Mesothelial cell of epicardium (in vitro differentiated cells): ENCODE measurements at places on chromosomes 1 and 21.

- no peak for DNase-seq
These were observed 256.0 kb upstream of the LYPLAL1 start for GRCh38 chr1:218917656-218918055.

GRCh38 chr1:186722711-186723309 lies 42.6 kb upstream of the PTGS2 start:
- no peak for DNase-seq

GRCh38 chr21:45763074-45763473 lies 119.5 kb downstream of the PCBP3 start:
- no peak for DNase-seq

DNA sequence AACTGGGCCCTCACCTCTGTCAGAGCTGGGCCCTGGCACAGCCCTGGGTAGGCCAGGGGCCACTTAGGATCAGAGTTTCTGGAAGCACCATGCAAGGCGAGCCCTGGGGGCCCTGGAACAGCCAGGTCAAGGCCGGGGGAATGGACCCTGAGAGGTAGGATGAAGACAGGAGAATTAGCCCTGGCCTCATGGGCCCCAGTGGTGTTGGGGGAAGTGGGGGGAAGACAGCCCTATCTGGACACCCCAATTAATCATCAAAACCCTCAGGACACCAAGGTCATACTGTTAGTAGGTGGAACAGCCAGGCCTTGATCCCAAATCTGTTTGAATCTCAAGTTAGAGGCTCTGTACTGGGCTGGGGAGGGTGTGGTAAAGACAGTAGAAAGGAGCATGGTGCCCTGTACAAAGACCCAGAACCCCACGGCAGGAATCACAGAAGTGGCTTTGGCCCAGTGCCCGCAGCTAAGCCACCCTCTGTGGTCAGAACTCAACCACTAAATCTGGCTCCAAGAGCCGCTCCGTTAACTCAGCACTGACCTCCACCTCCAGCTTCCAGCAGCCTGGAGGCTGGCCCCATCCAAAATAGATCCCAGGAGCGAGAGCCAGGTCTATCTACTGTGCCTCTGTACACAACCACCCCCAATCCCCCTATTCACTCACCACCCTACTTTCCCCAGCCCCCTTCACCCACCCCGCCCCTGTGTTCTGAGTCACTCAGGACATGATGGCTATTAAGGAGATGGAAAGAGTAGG lies 14.0 kb upstream of the TRIM63 start:
- DNase-seq, result no peak

DNA sequence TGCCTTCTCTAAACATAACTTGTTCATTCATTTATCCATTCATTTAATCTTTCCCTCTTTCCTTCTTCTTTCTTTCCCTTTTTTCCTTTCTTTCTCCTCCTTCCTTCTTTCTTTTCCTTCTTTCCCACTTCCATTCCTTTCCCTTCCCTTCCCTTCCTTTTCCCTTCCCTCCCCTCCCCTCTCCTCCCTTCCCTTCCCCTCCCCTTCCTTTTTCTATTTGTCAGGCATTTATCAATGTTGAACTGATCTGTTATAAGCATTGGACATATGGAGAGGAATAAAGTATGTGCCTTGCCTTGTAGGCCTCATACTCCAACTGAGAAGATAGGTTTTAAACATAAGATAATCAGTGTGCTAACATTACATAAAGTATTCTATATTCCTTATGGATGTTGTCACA lies 23.7 kb upstream of the ATP6V1G3 start:
- no peak for DNase-seq

DNA sequence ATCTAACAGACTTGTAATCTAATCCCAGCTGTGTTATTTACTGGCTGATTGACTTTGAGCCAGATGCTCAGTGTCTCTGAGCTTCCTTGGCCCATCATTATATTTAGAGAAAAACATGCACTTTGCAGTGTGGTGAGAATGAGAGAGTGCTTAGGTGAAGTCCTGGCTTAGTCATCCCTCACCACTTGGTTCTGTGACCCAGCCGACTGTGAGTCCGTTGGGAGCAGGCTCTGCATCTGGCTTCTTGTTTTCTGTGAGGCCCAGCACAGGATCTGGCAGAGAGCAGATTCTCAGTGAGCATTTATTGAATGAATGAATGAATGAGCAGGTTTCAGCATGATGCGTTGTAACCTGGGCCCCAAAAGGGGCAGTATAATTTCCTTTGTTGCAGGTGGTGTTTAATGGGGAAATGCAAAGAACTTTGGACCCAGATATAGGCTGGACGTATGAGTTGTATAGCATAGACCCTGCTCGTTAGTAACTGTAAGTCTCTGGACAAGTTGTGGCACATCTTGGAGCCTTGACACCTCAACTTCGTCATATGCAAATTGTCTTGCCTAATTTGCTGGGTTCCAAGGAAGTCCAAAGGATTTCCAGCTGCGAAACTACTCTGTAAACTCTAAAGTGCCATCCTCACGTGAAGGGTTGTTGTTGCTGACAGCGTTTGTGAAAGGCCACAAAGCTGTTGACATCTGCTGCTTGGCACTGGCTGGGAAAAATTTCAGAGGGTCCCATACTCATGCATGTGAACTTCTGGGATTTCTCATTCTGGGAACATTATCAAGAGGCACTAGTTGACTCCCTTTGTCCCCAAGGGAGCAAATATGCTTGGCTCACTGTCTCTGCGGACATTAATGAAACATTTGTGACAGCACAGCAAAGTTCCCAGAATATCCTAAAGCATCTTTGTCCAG lies 138.8 kb upstream of the USP24 start:
- no peak for DNase-seq

DNA sequence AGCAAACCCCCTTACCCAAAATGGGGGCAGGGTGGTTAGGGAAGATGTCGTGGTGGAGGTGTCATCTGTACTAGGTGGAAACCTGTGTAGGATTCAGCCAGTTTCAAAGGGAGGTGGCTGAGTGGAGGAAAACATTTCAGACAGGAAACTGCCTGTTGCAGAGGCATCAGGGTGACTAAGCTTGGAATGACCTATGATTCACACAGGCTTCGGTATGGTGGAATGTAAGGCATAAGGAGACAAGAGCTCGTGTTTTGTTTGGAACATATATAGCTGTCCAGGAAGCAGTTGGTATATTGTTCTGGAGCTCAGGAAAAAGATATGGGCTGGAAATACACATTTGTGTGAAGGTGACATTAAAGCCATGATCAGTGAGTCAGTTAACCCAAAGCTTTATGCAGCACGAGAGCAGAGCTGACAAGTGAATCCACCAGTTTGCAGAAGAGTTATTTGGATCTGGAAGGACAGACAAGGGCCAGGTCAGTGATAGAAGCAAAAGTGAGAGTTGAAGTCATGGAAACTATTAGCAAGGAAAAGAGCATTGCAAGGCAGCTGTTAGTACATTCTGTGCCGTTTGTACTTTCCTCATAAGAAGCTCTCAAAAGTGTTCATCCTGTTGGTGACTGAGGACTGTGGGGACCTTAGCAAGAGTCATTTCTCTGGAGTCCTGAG lies 12.2 kb downstream of the UTP25 start:
- DNase-seq, result no peak

DNA sequence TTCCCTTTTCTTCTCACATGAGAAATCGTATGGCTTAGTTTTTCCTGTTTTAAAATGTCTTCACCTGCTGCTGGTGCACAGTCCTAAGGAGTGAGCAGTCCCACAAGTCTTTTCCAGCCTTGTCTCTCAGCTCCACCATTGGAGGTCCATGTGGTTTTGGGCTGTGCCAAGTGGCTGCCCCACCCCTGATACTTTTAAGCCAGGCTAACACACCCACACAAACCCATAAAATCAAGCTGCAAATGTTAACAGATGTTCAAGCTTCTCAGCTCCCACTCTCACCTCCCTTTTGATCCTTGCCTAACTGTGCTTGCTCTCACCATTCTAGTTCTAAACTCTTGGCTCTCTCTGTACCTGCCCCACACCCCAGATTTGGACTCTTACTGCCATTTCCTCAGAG lies 74.5 kb upstream of the COL24A1 start:
- DNase-seq, result no peak

- no peak for DNase-seq
These were observed 7.7 kb downstream of the IFI6 start for GRCh38 chr1:27664291-27664690.

- no peak for DNase-seq
These were observed 284.2 kb upstream of the LRRC7 start for GRCh38 chr1:69283516-69283915.

DNA sequence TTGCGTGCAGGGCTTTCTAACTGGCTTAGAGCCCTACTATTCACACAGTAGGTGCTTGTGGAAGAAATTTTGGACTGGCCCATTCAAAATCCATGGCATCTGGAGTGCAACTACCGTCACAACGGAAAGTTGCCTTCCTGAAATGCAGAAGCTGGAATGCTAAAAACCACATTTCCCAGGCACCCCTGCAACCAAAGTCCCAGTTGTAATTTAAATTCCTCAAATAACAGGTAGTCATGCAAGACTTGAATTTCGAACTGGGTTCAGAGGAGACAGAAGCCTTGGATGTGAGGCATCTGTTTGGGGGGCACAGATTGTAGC lies 186.7 kb downstream of the TOMM20 start:
- DNase-seq, result no peak

GRCh38 chr1:183443011-183443410 lies 24.8 kb upstream of the NMNAT2 start:
- DNase-seq, result no peak

GRCh38 chr1:19858893-19859292 lies 23.3 kb upstream of the OTUD3 start:
- no peak for DNase-seq

GRCh38 chr21:46551636-46552241 lies 53.1 kb downstream of the S100B start:
- no peak for DNase-seq

GRCh38 chr1:11982010-11982392 lies 1.8 kb downstream of the MFN2 start:
- no peak for DNase-seq

DNA sequence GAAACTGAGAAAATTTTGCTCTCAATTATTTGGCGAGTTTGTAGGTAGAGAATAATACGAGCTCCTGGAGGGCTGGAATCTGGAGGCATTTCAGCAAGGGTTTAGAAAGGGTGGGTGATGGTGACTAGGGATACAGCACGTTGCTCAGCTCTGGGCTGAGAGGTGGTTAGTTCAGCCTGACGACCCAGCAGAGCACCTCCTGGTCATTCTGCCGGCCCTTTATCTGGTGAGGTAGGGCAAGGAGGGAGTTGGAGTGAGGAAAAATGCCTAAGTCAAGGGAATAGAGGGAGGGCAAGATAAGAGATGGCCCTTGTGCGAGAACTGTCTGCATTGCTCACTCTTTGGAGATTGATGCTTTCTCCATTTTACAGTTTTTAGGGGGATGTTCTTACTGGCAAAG lies 19.1 kb downstream of the GALNT2 start:
- no peak for DNase-seq

DNA sequence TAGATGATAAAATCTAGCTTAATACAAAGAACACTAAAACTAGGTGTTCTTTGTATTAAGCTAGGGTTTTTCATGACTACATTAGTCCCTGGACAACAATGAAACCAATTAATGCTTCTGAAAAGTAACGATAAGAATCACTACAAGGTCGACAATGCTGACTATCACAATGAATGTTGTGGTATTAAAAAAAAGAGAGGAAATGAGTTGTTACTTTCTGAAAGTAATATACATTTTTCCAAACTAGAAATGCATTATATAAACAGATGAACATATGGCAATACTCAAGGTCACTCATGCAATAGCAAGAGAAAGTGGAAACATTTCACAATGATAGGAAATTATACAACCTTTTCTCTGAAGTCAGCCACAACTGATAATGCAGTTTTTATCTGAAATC lies 19.0 kb downstream of the DPH5 start:
- DNase-seq, result no peak

DNA sequence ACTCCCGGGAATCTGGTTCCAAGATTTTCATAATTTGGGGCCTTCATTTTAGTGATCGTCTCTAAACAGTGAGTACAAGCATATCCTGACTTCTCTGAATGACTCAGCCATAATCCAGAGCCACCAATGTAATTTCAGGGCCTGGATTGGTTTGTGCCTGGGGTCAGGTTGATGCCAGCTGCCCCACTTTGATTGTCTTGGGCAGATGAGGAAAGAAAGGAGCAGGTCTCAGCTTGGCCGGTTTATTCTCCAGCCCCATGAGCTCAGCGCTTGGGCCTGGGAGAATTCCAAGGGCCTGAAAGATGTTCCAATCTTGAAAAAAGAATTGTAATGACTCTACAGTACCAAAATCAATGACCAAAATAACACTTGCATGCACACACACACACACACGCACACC lies 71.2 kb upstream of the ECE1 start:
- no peak for DNase-seq

DNA sequence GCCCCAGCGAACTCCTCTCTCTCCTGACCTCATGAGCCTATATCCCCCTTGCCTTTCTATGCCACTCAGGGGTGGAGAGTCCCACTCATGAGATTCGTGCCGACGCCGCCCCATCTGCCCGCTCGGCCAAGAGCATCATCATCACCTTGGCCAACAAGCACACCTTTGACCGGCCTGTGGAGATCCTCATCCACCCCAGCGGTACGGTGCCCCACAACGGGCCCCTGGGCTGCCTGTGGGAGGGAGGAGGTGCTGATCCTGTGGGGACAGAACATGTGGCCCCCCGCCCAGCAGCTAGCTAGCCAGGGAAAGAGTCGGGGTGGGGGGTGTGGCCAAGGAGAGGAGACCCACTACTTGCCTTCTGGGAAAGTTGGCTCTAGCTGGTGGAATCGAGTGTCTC lies 27.8 kb downstream of the VWA5B1 start:
- DNase-seq, result no peak

- DNase-seq, result no peak
These were observed 21.3 kb downstream of the RAB3B start for GRCh38 chr1:51969038-51969705.

DNA sequence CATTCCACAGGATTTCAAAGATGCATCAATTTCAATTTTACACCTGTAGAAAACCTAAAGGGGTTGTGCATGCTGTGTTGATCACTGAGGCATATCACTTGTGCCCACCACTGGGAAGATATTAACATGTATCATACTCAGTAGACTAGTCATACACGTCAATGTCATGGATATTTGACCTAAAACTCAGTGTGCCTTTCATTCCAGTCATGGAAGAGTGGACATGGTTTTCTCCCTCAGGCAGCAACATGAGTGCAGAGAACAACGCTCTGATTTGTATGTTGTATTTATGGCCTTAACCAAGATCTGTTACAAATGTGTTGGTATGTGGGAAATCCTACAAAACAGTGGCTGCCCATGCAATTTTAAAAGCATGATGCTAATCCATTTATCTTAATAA lies 6.1 kb upstream of the C1orf53 start:
- no peak for DNase-seq

DNA sequence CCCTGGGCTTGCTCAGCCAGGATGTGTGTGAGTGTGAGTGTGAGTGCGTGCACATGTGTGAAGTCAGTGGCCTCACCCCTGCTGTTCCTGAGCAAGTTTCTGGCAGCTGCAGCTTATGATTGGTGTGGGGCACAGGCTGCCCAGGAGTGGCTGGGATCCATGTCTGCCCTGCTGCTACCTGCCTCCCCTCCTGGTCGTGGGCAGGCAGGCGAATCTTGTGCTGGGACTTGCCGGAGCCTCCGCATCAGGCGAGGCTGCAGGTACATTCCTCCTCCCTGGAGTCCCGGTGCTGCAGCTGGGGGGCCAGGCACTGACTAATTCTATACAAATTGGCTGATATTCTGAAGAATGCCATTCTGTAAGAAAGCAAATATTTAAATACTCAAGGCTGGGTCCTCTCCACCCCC lies 85.6 kb upstream of the WNT4 start:
- no peak for DNase-seq
